Central memory CD4-positive, alpha-beta T cell (primary cell): ENCODE measurements at places on chromosomes 16 and 17.
A peak's percentile ranks its signal among the peaks of the same experiment; 100 is the strongest.

DNA sequence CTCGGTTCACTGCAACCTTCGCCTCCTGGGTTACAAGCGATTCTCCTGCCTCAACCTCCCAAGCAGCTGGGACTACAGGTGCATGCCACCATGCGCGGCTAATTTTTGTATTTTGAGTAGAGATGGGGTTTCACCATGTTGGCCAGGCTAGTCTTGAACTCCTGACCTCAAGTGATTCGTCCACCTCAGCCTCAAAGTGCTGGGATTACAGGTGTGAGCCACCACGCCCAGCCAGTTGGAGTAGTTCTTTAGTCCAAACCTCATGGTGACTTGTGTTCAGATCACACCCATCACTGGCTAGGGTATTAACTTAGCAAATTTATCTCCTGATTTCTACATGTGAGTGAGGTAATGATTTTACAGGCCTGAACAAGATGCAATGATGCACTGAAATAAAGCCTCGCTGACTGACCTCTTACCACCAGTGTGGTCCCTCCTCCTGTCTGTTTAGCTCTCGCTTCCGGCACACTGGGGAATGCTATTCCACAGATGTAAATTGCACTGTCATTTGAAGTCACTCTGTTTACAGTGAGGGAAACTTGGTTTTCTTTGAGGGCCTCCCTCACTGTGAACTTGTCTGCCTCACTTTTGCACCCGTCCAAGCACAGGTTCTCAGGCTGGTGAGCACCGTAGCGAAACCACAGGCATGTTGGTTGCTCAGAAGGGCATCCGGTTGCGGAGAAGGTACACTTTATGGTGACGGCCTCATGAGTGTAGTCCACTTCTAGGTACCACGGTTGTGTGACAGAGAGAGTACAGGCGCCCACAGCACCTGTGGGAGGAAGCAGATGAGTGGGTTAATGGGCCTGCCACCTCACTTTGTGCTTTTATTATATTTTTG, 5.5 kb downstream of the IGSF6 start:
- peak; percentile 78 for DNase-seq

DNA sequence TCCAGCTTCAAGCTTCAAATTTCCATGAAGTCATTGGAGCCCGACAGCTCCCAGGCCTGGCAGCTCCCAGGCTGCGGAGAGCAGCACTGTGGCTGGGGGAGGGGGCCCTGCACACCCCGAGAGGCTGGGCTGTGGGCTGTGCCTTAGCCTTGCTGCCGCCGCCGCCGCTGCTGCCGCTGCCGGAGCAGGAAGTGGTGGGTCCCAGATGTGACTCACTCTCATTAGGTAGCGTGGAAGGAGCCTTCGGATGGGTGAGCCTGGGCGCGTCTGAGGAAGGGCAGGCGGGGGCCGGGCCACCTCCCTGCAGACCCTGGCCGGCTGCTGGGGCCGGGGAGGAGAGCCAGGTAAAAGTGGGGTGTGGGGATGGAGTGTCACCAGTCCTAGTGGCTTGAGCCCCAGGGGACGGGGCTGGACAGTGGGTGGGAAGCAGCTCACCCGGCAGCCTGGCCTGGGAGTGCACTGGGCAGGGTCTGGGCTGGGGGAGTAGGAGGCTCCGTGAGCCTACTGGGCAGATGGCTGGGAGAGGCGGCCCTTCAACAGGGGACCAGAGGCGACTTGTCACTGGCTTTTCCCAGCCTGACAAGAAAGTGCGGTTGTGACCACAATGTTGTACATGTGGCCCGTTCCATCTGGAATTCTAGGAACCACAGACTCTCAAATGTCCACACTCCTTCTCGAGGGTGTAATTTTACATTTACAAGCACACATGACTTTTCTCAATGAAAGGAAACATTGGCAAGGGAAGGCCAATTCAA, at the start of gene ADCY7:
Gene ADCY7 (plus strand): TSS at position 215 of the 755 bp plus-strand sequence. CDS start 21,629 bp downstream, outside the sequence.
- DNase-seq, result peak; percentile 80

DNA sequence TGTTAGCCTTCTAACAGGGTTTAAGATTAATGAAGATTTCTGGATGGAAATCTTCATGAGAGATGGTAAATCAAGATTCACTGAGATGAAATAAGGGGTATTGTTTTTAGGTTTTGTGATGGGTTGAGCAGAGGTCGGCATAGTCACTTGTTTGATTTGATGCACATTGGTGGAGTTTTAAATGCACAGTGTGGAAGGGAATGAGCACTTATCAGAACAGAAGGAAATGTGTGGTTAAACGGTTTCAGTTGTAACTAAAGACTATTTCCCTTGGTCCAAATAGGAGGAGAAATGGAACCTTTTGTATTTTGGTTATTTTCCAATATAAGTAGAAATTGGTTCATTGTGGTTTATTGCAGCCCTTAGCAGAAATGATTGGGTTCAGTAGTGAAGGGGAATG, 34.1 kb downstream of the CBFB start:
- no peak for DNase-seq

GRCh38 chr16:2464333-2464732, 4.4 kb downstream of the TEDC2 start:
- no peak for DNase-seq

DNA sequence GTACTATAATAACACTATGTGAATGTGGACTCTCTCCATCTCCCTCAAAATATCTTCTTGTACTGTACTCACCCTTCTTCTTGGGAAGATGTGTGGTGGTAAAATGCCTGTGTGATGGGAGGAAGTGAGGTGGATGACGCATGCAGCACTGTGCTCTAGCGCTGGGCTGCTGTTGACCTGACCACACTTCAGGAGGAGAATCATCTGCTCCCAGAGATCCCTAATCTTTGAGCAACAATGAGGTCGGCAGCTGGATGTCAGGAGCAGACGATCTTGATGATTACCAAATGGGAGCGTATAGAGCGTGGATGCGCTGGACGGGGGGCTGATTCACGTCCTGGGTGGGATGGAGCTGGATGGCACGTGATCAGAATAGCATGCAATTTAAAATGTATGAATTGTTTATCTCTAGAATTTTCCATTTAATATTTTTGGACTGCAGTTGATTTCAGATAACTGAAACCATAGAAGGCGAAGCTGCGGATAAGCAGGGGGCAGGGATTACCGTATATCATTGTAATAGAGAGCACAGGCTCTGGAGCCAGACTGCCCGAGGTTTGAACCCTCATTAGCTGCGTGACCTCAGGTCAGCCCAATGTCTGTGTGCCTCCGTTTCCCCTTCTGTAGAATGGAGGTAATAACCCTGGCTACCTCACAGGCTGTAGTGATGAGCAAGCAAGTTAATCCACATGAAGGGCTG, 23.7 kb upstream of the CYLD start:
- no peak for DNase-seq

DNA sequence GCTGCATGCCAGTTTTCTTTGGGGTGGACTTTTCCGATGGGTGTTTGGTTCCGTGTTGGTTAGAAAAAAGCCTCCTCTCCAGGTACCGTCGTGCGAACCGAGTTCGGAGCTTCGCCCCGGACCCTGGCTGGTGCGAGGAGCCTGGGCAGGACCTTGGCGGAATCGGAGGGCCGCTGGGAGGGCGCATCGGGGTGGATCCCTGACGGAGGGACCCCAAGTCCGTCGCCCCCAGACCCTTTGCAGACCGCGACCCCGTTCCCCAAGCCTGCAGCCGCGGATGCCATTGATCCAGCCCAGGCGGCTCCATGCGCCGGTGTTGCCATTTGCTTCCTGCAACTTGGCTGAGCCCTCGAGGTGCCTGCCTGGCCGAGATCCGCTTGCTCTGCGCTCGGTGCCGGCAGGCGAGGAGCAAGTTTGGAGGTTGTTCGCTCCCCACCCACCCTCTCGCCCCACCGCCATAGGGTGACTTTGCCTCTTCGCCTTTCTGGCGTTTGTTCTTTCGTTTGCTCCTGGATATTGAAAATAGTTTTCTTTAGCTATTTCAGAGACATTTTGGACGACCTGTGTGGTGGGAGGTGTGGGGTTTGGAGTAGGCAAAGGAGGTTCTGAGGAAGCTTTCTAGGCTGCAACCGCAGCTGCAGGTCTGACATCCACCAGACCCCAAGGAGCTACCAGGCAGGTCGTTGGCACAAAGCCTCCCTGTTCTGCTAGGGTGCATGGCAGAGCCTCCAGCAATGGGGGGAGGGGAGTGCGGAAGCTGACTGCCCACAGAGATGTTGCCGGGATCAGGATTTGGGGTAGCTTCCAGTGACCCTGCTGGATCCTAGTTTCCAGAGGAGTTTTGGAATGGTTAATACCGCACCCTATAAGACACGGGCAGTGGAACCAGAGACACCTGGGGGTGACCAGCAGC, 58.2 kb downstream of the RAP1GAP2 start:
- DNase-seq, result no peak

DNA sequence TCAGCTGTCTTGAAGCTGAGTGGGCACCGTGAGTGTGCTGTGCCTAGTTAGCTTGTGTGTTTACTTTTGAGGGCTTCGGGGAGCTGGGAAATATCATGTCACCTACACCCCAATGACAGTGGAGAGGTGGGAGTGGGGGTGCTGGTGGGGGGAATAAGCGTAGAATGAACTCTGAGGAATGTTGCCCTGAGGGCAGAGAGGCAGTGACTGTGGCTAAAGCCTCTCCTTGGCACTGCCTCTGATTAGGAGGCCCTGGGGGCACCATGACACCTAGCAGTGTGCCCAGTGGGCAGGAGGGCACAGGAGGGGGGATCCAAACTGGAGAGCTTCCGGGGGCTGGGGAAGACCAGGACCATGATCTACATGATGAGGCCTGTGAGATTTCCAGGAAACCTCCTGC, 24.8 kb downstream of the CACNA1G start:
- DNase-seq, result no peak

DNA sequence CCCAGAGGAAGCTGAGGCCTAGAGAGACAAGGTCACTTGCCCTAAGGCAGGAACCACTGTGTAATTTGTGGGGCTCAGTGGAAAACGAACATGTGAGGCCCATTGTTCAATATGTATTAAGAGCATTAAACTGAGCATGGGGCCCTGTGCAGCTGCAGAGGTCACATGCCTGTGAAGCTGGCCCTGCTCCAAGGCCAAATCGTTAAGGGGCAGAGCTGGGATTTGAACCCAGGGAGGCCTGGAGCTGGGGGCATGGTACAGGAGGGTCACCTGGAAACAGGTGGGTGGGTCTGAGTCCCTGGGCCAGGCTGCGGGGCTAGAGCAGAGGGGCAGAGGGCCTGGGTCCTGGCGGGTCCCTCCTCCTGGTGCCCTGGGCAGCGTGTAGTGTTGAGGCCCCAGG, 19.7 kb downstream of the C16orf74 start:
- no peak for DNase-seq

DNA sequence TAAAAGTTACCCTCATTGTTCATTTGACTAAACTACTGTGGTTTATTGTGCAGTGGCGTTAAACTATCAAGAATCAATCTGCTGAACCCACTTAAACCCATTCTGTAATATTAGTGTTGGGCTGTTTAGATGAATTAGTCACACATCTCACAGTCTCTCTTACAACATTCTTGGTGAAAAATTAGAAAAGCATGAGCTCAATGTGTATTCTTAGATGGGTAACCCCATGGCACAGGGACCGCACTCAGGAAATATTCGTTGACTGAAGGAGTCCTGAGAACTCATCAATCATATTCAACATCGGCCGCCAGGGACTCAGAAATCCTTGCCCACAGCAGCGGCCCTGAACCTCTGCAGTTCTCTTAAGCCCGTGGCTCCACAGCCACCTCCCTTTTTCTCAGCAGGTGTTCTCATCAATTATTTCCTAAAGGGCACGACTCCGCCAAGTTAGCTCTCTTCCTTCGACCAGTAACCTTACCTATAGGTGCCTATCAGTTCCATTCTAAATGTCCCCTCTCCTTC, 155.6 kb downstream of the STX8 start:
- no peak for DNase-seq

DNA sequence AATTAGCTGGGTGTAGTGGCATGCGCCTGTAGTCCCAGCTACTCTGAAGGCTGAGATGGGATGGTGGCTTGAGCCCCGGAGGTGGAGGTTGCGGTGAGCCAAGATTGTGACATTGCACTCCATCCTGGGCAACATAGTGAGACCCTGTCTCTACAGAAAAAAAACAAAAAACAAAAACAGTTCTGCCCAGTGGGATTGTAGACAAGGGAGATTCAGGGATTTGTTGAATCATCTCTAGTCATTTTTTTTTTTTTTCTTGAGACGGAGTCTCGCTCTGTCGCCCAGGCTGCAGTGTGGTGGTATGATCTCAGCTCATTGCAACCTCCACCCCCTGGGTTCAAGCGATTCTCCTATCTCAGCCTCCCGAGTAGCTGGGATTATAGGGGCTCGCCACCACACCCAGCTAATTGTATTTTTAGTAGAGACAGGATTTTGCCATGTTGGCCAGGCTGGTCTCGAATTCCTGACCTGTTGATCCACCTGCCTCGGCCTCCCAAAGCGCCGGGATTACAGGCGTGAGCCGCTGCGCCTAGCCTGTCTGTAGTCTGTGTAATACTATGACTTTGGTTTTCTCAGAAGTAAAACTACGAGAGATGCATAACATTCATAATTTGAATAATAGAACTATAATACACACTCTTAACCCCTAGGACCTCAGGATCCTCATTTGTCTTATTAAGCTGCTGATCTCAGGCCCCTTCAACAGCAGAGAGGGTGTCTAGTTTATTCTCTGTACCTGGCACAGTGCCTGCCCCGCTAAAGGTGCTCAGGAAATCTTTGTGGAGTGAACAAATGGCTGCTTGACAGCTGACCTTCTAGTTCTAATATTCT, 1.4 kb downstream of the TEN1 start:
- DNase-seq, result no peak

- no peak for DNase-seq
These were observed 62.0 kb upstream of the AMZ2 start for GRCh38 chr17:68185820-68186219.

DNA sequence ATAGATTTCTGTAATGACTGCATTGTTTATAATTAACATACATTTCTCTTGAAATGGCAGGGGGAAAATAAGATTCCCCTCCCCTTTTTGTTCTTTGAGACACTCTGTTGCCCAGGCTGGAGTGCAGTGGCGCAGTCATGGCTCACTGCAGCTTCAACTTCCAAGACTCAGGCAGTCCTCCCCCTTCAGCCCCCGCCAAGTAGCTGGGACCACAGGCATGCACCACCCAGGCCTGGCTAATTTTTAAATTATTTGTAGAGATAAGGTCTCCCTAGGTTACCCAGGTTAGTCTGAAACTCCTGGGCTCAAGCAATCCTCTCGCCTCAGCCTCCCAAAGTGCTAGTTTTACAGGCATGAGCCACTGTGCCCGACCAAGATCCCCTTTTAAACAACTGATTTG, 67.7 kb downstream of the KATNIP start:
- no peak for DNase-seq

DNA sequence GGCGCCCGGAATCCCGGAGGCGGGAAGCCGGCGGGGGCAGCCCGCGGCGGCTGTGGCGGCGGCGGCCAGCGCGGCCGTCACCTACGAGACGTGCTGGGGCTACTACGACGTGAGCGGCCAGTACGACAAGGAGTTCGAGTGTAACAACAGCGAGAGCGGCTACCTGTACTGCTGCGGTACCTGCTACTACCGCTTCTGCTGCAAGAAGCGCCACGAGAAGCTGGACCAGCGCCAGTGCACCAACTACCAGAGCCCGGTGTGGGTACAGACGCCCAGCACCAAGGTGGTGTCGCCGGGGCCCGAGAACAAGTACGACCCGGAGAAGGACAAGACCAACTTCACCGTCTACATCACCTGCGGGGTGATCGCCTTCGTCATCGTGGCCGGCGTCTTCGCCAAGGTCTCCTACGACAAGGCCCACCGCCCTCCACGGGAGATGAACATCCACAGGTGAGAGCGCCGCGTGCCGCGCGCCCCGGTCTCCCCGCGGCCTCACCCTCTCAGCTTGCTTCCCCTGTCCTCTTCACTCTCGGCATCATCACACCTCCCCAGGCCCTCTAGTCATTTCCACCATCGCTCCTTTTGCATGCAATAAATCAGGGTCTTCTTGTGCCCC, 706 bp downstream of the SHISA6 start:
- DNase-seq, result no peak

- DNase-seq, result no peak
These were observed 15.4 kb downstream of the OTOP3 start for GRCh38 chr17:74951065-74951464.
